ENCODE measurements at places on chromosomes 3 and 15. TPM values are rescaled to one million over a fixed set of nuclear protein-coding genes. Genes with fewer than 3 reads are reported as not detected.

- no peak for DNase-seq
These were observed 4.9 kb upstream of the TP63 start for GRCh38 chr3:189626286-189626685.

Gene P2RY14
- total RNA-seq: 1.4 TPM

- DNase-seq: peak; percentile 56
These were observed 94.9 kb downstream of the ST6GAL1 start for GRCh38 chr3:187025254-187025655.

- DNase-seq: peak; percentile 39
These were observed 38.6 kb upstream of the APH1B start for GRCh38 chr15:63238796-63239195.

Gene GOLGA8J
- total RNA-seq: not detected
